ENCODE measurements at places on chromosomes 12 and 14.

GRCh38 chr14:69675245-69675583 is 63.8 kb downstream of the SUSD6 start:
- H3K27me3 ChIP-seq: peaks cover 13% of the 10 kb centered on the region
- DNase-seq: no peak
- no peak overlapping the region for H3K4me3 ChIP-seq
- H3K4me1 ChIP-seq: peaks cover 47% of the 10 kb centered on the region

- H3K27me3 ChIP-seq: peaks cover 2% of the 10 kb centered on the region
- peaks cover 10% of the 10 kb centered on the region for H3K4me1 ChIP-seq
- no peaks in the 10 kb centered on the region for H3K36me3 ChIP-seq
- DNase-seq: no peak
These were observed 23.4 kb downstream of the DUSP16 start for GRCh38 chr12:12539028-12539810.

GRCh38 chr12:31369712-31370521 is 44.0 kb upstream of the SINHCAF start:
- peaks cover 29% of the 10 kb centered on the region for H3K4me1 ChIP-seq
- peaks cover 7% of the 10 kb centered on the region for H3K27me3 ChIP-seq
- DNase-seq: peak; percentile 30
- H3K36me3 ChIP-seq: no peaks in the 10 kb centered on the region
- peak overlapping the region; percentile 96 for H3K27ac ChIP-seq

GRCh38 chr12:68434391-68435298 is 102.5 kb upstream of the MDM1 start:
- H3K36me3 ChIP-seq: peaks cover 4% of the 10 kb centered on the region
- H3K27me3 ChIP-seq: no peaks in the 10 kb centered on the region
- no peak for DNase-seq
- H3K4me3 ChIP-seq: no peak overlapping the region
- H3K27ac ChIP-seq: no peak overlapping the region

- H3K4me1 ChIP-seq: no peaks in the 10 kb centered on the region
- H3K36me3 ChIP-seq: peaks cover 30% of the 10 kb centered on the region
- DNase-seq: no peak
- H3K27me3 ChIP-seq: peaks cover 22% of the 10 kb centered on the region
- no peak overlapping the region for H3K27ac ChIP-seq
These were observed 314.1 kb downstream of the TMEM121 start for GRCh38 chr14:105840266-105841021.

- peaks cover 13% of the 10 kb centered on the region for H3K36me3 ChIP-seq
- DNase-seq: no peak
- H3K4me1 ChIP-seq: peaks cover 18% of the 10 kb centered on the region
- H3K27me3 ChIP-seq: no peaks in the 10 kb centered on the region
- H3K4me3 ChIP-seq: no peak overlapping the region
These were observed 41.8 kb downstream of the R3HDM2 start for GRCh38 chr12:57389033-57389432.

DNA sequence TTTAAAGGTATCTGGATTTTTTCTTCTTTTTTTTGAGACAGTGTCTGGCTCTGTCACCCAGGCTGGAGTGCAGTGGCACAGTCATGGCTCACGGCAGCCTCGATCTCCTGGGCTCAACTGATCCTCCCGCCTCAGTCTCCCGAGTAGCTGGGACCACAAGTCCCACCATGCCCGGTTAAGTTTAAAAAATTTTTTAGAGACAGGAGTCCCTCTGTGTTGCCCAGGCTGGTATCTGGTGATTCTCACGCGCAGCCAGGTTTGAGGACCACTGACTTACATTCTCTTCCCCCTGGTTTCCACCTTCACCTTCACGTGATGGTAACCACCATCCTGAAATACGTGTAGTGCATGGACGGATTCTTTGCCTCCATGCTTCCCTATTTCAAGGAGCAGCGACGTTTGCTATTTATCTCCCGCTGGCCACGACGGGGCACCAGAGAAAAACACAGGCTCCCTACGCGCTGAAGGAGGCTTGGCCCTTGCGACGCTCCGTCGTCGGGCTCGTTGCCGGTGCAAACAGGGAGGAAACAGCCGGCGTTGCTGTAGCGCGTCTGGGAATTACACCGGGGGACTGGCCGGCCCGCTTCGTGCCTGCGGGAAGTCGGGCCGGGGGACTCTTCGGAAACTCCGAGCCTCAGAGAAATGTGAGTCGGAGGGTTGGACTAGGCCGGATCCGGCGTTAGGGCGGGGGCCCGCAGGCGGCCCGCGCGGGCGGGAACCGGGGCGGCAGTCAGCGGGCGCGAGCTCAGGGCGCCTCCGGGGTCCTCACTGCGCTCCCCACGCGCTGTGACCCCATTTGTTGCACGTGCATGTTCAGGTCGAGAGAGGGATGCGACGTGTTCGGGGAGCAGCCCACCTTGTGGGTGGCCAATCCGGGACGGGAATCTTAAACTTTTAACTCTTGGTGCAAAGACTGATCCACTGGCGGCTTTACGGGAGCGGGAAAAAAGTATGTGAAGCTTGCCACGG is at the start of gene TCHP:
Gene TCHP, plus strand, starts transcription at position 492 of the 969 bp plus-strand sequence. CDS start 2,753 bp downstream, outside the sequence.
- peak; percentile 78 for DNase-seq
- peaks cover 17% of the 10 kb centered on the region for H3K4me1 ChIP-seq
- peaks cover 9% of the 10 kb centered on the region for H3K27me3 ChIP-seq
- H3K4me3 ChIP-seq: peak within 1 kb of the TSS; percentile 96

GRCh38 chr12:27578689-27579372 is 54.8 kb downstream of the PPFIBP1 start:
- peaks cover 36% of the 10 kb centered on the region for H3K36me3 ChIP-seq
- peaks cover 76% of the 10 kb centered on the region for H3K4me1 ChIP-seq
- H3K4me3 ChIP-seq: peak overlapping the region; percentile 84
- no peak for DNase-seq
- peaks cover 5% of the 10 kb centered on the region for H3K27me3 ChIP-seq

DNA sequence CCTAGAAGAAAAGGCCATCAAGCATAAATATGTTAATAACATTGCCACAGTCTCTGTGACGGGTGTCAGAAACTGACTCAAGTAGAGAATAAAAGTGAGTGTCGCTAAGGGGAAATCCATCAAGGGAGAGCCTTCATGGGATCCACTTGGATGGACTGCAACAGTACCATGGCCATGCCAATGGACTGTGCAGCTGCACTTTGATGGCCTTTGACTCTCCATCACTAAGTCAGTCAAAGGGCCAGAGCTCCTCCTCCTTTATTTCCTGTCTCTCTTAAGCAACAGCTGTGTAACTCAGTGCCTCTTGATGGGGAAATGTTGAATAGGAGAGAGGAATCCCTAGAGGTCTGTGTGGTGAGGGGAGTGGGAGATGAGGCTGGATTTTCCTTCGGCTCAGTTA is 335.2 kb downstream of the BMP4 start:
- no peaks in the 10 kb centered on the region for H3K4me1 ChIP-seq
- H3K27ac ChIP-seq: no peak overlapping the region
- no peaks in the 10 kb centered on the region for H3K27me3 ChIP-seq
- H3K4me3 ChIP-seq: no peak overlapping the region
- DNase-seq: no peak

DNA sequence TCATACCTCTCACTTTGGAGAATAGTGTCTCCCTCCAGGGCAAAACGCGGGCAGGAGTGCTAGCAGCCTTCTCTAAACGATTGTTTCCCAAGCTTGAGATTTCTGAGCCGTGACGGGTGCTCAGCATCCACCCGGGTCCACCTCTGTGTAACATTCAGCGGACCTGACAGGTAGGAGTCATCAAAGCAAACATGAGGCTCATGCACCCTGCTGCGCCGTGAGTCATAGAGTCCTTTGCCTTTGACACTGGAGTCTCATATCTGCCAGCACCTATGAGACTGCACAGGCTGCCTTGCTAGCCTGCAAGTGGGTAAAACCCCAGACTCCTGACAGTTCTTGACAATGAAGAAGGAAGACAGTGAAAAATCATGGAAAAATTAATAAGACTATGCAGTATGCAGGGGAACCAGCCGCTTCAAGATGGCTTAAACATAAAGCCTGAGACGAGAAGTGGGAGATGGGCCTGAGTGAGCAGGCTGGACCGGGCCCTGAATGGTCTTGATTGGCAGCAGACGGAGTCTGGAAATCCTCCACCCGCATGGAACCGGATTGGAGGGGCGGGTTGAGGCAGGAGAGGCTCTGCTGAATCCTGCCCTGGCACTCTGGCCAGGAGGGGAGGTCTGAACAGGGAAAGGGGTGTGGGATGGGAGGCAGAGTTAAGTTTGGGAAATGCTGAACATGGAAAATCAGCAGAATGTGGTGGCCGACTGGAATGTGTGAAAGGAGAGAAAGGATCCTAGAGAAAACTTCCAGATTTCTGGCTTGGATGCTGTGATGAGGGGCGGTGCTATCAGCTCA is 54.2 kb downstream of the LGMN start:
- no peak for DNase-seq
- H3K27ac ChIP-seq: no peak overlapping the region
- no peak overlapping the region for H3K4me3 ChIP-seq
- H3K36me3 ChIP-seq: no peaks in the 10 kb centered on the region
- peaks cover 2% of the 10 kb centered on the region for H3K27me3 ChIP-seq

DNA sequence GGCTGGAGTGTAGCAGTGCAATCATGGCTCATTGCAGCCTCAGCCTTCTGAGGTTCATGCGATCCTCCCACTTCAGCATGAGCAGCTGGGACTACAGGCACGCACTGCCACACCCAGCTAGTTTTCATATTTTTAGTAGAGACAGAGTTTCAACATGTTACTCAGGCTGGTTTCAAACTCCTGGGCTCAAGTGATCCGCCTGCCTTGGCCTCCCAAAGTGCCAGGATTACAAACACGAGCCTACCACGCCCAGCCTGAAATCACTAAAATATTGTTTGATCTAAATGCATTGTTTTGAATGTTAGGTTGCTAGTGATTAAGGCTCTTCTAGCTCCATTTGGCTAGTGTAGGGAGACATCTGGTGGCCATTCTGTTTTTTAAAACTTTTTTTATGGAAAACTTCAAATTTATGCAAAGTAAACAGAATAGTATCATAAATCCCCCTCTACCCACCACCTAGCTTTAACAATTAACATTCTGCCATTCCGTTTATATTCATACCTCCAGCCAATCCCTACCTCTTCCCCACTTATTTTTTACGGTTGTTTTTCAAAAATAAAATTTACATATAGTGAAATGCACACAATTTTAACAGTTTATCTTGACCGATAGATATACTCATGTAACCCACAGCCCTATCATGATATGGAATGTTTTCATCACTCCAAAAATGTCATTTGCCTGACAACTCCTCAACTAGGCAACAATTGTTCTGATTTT is 37.8 kb downstream of the MYO1H start:
- no peaks in the 10 kb centered on the region for H3K27me3 ChIP-seq
- no peaks in the 10 kb centered on the region for H3K36me3 ChIP-seq
- H3K27ac ChIP-seq: no peak overlapping the region
- DNase-seq: no peak
- H3K4me3 ChIP-seq: no peak overlapping the region
- H3K4me1 ChIP-seq: no peaks in the 10 kb centered on the region

DNA sequence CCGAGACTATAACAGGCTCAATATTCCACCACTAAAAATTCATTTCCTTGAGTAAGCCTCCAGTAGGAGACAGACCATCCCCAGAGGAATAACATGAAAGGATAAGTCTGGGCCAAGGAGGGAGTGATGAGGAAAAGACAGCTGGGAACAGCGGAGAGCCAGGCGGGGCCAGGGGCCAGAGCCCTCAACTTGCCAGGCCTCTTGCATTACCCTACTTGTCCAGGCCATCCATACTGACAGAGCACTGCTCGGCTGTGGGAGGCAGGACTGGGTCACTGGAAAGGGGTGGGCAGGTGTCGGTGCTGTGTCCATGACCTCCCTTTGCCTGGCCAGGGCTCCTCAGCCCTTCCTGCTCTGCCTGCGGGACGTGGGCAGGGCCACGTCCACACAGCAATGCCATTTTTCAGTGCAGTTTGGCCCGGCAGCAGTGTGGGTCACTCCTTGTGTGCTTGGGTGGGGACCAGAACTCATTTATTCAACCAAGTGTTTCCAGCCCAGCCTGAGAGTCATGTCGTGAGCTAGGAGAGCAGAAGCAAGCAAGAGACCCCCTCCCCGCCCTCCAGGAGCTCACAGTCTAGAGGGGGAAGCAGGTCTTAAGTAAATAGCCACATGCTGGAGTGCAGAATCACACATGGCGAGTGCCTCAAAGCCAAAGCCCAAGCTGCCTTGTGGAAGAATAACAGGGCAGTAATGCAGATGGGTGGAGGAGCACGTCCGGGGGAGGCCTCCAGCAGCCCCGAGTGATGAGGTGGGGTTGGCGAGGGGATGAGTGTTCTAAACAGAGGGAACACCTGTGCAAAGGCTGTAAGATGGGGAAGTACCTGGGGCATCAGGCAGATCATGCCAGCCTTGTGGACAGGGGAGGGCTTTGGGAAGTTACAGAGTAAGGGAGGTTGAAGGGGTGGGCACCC is 8.9 kb upstream of the FAIM2 start:
- no peak for DNase-seq
- H3K27ac ChIP-seq: no peak overlapping the region
- peaks cover 7% of the 10 kb centered on the region for H3K27me3 ChIP-seq

DNA sequence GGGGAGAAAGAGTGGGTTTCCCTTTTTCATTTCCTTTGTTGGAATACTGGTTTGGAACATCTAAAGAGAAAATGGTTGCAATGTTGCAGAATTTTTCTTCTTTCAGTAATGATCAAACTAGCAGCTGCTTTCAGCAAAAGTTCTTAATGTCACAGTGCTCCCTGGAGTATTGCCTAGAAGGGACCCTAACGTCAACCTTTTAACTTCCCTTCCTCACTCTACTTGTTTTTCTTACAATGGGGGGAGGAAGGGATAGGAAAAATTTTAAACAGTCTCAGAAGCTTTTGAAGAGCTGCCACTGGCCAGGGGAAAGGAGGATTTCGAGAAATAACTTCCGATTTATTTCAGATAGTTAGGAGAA is 521.8 kb downstream of the MED13L start:
- no peak for DNase-seq
- H3K27ac ChIP-seq: no peak overlapping the region
- H3K4me3 ChIP-seq: no peak overlapping the region

GRCh38 chr14:76909266-76909665 is 83.1 kb downstream of the LRRC74A start:
- H3K4me3 ChIP-seq: no peak overlapping the region
- no peaks in the 10 kb centered on the region for H3K36me3 ChIP-seq
- no peak overlapping the region for H3K27ac ChIP-seq
- no peak for DNase-seq
- H3K27me3 ChIP-seq: peaks cover 2% of the 10 kb centered on the region

DNA sequence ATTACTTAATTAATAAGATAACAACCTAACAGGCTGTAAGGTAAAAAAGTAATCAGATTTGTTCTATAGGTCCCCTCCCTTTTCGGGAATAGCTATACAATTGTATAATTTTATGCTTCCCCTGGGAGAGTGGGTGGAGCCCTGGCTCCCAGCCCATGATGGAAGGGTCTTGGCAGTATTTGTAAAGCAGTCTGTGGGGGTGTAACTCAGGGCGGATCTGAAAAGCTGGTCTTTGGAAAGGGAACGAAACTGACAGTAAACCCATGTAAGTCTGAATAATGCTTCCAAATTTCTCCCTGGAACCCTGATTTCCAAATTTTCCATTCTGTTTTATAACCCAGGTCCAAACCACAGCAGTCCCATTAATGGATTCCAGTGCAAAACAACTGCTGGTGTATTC is 110.4 kb downstream of the DAD1 start:
- H3K27ac ChIP-seq: no peak overlapping the region
- no peak overlapping the region for H3K4me3 ChIP-seq
- peaks cover 82% of the 10 kb centered on the region for H3K4me1 ChIP-seq
- peaks cover 1% of the 10 kb centered on the region for H3K27me3 ChIP-seq
- H3K36me3 ChIP-seq: no peaks in the 10 kb centered on the region
- no peak for DNase-seq

- no peaks in the 10 kb centered on the region for H3K4me1 ChIP-seq
- H3K36me3 ChIP-seq: no peaks in the 10 kb centered on the region
- DNase-seq: no peak
These were observed 745.8 kb downstream of the SLC6A15 start for GRCh38 chr12:84166812-84167211.

Measured in endothelial cell (in vitro differentiated cells).